ENCODE measurements at places on chromosomes 5 and 9. TPM values are rescaled to one million over a fixed set of nuclear protein-coding genes. Genes with fewer than 3 reads are reported as not detected.
A peak's percentile ranks its signal among the peaks of the same experiment; 100 is the strongest.

GRCh38 chr5:151108566-151108965 lies 27.7 kb upstream of the TNIP1 start:
- H3K4me1 ChIP-seq = no peaks in the 10 kb centered on the region
- DNase-seq = no peak
- peaks cover 95% of the 10 kb centered on the region for H3K36me3 ChIP-seq
- no peak overlapping the region for H3K4me3 ChIP-seq
- no peak overlapping the region for H3K27ac ChIP-seq
- no peaks in the 10 kb centered on the region for H3K27me3 ChIP-seq

DNA sequence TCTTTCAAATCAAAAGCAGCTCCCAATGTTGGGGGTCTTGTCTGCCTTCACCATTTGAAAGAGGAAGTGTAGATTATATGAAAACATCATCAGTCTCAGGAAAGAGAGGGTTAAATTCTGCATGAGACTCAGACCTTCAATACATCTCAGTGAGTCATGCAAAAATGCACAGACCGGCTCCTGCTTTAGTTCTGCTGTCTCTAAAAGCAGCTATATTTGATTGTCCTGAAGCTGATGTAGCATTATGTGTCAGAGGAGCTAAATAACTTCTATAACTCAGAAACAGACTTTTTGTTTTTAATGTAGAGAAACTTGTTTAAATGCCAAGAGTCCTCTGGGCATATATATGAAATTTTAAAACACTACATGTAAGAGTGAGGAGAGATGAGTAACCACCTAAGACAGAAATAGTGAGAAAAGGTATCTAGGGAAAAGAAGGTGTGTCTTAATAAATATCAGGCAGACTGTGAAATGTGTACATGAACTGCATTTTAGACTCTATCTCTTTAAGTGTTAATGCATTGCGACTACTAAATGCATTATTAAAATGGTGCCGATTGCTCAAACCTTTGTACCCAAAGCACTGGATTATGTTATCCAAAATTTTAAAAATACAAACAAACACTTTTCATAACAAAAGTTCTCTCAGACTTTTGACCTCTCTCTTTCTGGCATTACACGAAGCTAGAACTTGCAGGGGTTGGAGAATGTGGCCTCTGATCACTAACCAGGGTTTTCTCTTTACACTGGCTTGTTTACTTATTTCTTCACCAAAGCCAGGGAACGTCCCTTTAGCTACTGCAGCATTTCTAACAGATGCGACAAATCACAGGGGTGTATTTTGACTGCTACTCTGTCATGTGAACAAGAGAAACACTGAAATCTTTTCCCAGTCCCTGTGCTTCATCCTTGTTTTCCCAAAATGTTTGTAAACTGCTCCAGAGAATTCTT lies 302.3 kb downstream of the ARL15 start:
- no peak overlapping the region for H3K27ac ChIP-seq
- DNase-seq = no peak
- H3K4me1 ChIP-seq = no peaks in the 10 kb centered on the region
- H3K4me3 ChIP-seq = no peak overlapping the region

- H3K27ac ChIP-seq = no peak overlapping the region
- peak; percentile 94 for DNase-seq
- peaks cover 49% of the 10 kb centered on the region for H3K4me1 ChIP-seq
- H3K27me3 ChIP-seq = no peaks in the 10 kb centered on the region
- H3K36me3 ChIP-seq = no peaks in the 10 kb centered on the region
Measured at GRCh38 chr9:94783102-94783682, 56.7 kb downstream of the AOPEP start.

GRCh38 chr5:149260761-149261160 lies 10.9 kb upstream of the AFAP1L1 start:
- no peaks in the 10 kb centered on the region for H3K36me3 ChIP-seq
- H3K27me3 ChIP-seq = no peaks in the 10 kb centered on the region
- no peaks in the 10 kb centered on the region for H3K4me1 ChIP-seq
- DNase-seq = no peak
- no peak overlapping the region for H3K27ac ChIP-seq

- no peak overlapping the region for H3K27ac ChIP-seq
- DNase-seq = no peak
- no peaks in the 10 kb centered on the region for H3K4me1 ChIP-seq
- H3K36me3 ChIP-seq = no peaks in the 10 kb centered on the region
Measured at GRCh38 chr5:24389968-24390367, 254.8 kb downstream of the CDH10 start.

DNA sequence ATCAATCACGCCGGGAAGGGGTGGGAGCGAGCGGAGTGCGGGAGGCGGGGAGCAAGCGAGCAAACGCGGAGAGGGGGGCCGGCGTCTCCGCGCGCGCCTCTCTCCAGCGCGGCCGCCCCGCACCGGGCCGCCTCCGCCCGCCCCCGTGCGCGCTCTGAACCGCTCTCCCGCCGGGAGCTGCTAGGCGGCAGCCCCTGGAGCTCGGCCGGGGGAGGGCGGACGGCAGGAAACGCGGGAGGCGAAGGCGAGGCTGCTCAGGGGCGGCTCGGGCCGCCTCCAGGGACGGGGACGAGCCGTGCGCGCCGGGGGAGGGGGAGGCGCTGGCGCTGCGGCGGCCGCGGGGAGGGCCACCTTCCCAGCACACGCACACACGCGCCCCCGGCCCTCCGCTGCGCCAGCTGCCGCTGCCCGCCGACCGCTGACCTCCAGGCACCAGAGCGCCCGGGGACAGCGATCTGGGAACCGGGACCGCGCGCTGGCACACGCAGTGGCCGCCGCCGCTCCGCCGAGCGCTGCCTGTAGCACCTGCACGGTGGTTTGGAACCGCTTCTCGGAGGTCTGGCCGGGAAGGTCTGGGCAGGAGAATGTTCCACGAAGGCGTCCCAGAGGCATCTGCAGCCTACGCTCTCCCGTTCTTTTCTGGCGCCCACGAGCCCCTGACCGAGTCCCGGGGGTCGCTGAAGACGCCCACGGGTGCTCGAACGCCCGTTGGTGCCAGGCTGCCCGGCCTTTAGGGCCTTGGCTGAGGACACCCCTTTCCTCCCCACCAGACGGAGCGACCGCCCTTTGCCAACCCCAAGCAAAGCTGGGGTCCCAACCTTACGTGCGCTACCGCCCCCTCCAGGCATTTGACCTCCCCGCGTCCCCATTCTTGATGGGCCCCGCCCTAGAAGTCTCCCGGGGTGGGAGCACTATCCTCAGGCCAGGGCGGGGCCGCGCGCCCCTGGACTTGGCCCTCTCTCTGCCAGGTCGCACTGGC lies at the start of gene GABBR2:
Gene GABBR2 (minus strand): TSS at position 3 of the 979 bp plus-strand sequence. CDS start 198 bp downstream, outside the sequence.
- H3K4me1 ChIP-seq = no peaks in the 10 kb centered on the region
- H3K4me3 ChIP-seq = no peak within 1 kb of the TSS
- DNase-seq = no peak
- H3K27me3 ChIP-seq = peaks cover 3% of the 10 kb centered on the region
- H3K36me3 ChIP-seq = no peaks in the 10 kb centered on the region
- H3K27ac ChIP-seq = no peak within 1 kb of the TSS

DNA sequence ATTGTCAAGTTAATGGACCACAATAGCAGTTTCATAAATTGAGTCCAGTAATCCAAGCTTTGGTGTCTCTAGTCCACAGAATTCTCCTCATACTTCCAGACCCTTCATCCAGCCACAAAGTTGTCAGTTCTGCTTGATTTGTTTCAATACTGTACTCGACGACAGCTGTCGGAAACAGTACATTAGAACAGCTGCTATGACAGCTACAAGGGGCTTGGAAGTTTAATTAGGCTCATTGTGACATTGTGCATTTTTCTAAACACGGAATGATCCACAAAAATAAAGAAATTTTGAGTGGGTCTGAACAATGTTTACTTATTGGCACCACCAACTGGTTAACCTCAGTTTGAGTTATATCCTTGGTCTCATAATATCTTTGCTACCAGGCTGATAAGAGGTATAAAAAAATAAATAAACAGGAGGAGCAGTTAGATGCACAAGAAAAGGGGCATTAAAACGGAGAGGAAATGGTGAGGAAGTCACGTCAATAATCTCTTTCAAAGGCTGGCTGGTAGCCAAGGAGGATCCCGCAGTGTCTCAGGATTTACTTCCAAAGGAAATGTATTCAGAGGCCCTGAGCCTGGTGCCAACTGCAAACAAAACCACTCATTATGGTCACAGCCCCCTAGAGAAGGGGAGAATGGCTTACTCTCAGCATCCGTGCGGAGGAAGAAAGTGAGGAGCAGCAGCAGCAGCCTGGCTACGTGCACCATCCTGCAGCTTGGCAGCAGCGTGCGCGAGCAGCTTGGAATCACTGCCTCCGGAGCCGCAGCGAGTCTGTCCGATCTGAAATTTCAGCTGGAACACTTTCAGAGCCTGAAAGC lies 933.8 kb upstream of the DMAC1 start:
- peaks cover 24% of the 10 kb centered on the region for H3K4me1 ChIP-seq
- no peaks in the 10 kb centered on the region for H3K36me3 ChIP-seq
- peak overlapping the region; percentile 89 for H3K27ac ChIP-seq

DNA sequence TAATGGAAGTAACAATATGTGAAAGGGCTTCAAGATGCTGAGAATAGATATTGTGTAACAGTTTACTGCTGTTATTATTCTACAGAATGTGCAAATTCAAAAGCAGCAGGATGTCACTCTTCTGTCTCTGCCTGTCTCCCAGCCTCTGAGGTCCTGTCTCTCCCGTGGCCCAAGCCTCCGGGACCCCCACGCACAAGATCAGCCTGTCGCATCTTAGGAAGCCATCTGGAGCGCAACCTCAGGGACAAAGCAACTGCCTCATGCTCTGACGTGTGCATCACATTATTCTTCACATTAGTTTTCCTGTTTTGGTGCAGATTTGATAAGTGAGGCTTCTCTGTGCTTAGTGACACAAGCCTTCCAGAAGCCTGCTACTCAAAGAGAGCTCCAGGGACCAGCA lies 46.5 kb upstream of the C9orf72 start:
- DNase-seq = no peak
- H3K27me3 ChIP-seq = no peaks in the 10 kb centered on the region
- no peaks in the 10 kb centered on the region for H3K4me1 ChIP-seq
- no peak overlapping the region for H3K4me3 ChIP-seq

The SPATA6L gene
- total RNA-seq = not detected

- no peaks in the 10 kb centered on the region for H3K36me3 ChIP-seq
- peaks cover 25% of the 10 kb centered on the region for H3K4me1 ChIP-seq
- H3K27me3 ChIP-seq = no peaks in the 10 kb centered on the region
- H3K4me3 ChIP-seq = no peak overlapping the region
Measured at GRCh38 chr9:18343784-18344183, 130.2 kb upstream of the ADAMTSL1 start.

- no peaks in the 10 kb centered on the region for H3K36me3 ChIP-seq
- no peaks in the 10 kb centered on the region for H3K4me1 ChIP-seq
- DNase-seq = no peak
- H3K27ac ChIP-seq = no peak overlapping the region
- H3K4me3 ChIP-seq = no peak overlapping the region
Measured at GRCh38 chr9:134860510-134860909, 20.1 kb upstream of the FCN2 start.

The FGFR4 gene
- total RNA-seq = 588 TPM

The PCDHB12 gene
- 4.7 TPM for total RNA-seq

Measured in SJCRH30 (cell line).